Aorta (tissue), 5 donors: ENCODE measurements at places on chromosomes 11 and 22.
A peak's percentile ranks its signal among the peaks of the same experiment; 100 is the strongest.

GRCh38 chr22:17719911-17720310 lies 54.4 kb downstream of the BID start:
- DNase-seq: no peak

DNA sequence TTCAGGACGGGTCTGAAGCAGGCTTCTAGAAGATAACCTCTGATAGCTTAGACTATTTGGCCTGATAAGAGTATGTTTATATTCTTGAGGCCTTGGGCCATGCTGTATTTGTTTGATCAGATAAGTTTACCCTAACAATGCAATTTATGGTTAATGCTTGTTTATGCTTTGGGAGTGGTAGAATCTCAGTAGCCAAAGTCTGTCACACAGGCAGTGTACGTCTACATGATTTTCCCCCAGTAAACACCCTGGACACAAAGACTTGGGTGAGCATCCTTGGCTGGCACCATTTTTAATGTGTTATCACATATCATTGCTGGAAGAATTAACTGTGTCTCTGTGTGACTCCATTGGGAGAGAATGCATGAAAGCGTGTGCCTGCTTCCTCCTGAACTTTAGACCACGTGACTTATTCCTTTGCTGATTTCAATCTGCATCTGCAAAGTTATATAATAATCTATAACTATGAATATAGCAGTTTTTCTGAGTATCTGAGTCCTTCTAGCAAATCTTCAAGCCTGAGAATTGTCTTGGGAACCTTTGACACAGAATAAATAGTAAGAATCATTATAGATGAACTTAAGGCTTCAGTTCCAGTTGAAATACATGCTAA lies 172.4 kb downstream of the CASP12 start:
- DNase-seq: no peak

- no peak for DNase-seq
Measured at GRCh38 chr11:62054484-62055121, 69.2 kb upstream of the INCENP start.

- DNase-seq: no peak
Measured at GRCh38 chr22:38694940-38695339, 5.8 kb downstream of the JOSD1 start.

DNA sequence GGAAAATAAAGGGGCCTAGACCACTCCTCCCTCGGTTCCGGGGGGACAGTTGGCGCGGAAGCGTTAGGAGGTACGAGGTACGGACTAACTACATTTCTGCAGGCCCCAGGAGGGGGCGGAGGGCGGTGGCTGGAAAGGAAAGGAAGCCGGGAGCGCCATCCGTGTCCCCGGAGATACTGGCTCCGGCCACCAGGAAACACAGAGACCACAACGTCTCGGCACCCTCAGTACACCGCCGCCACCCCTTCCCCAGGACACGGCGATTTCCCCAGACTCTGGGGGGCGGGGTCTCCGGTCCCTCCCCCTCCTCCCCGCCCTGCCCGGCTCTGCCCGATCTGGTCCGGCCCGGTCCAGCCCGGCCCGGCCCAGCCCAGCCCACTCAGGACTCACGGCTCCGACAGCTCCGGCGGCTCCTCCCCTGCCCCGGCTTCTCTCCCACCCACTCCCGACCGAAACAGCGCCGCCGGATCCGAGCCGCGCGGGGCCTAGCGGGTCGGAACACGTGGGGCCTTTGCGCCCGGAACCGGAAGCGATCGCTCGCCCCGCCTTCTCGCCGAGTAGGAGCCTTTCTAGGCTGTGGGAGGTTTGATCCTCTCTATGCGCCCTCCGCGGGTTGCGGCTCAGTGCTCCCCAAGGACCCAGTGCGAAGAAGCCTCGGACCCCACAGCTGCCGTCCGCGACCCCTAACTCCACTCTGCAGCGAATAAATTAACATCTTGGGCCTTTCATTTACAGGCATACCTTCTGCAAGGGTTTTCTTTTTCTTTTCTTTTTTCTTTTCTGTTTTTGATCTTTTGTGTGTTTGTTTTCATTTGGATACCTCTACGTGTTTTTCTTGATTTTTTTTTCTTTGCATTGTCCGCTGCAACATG lies at the start of gene ZNF202:
Gene ZNF202, minus strand, starts transcription at position 502 of the 872 bp plus-strand sequence. CDS start 10,772 bp downstream, outside the sequence.
- peak; percentile 98 for DNase-seq
